ENCODE measurements at places on chromosomes 6 and 20. TPM values are rescaled to one million over a fixed set of nuclear protein-coding genes. Genes with fewer than 3 reads are reported as not detected.

The KDM1B gene
- total RNA-seq = 19.0 TPM

DNA sequence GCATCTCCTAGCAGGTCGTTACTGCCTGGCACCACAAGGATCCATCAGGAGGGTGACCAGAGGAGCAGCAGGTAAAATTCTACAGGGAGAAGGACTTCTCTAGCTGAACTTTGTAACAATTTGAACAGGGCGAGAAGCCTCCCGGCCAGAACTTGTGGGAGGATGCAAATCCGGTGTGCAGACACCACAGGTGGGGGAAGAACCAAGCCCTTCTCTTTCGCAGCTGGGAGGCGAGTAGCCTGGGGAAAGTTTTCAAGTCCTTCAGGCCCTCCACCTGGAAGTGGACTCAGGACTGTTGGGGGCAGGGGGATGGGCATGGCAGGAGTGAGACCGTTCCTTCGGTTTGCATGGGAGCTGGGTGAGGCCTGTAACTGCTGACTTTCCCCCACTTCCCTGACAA is 42.7 kb upstream of the FAM210B start:
- no peak for DNase-seq
- H3K4me3 ChIP-seq = no peak overlapping the region
- no peaks in the 10 kb centered on the region for H3K27me3 ChIP-seq
- no peak overlapping the region for H3K27ac ChIP-seq
- no peaks in the 10 kb centered on the region for H3K4me1 ChIP-seq
- H3K36me3 ChIP-seq = no peaks in the 10 kb centered on the region

DNA sequence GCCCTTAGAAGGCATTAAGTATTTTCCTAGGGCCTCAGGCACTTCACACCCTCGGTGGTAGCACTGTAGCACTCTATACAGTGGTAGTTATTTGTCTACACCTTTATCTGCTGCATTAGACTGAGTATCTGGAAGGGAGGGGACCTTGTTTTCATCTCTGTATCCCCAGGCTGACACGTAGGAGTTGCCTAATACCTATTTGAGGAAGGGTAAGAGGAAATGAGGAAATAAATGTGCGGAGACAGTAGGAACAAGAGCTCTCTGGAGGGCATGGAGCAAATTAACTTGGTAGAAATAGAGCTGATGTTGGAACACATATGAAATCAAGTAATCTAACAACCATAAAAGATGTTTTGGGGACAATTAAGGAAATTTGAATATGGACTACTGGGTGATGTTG is 3.9 kb downstream of the CNPY3 start:
- no peak overlapping the region for H3K4me3 ChIP-seq
- H3K27me3 ChIP-seq = no peaks in the 10 kb centered on the region
- H3K4me1 ChIP-seq = peaks cover 10% of the 10 kb centered on the region
- H3K27ac ChIP-seq = no peak overlapping the region
- peaks cover 19% of the 10 kb centered on the region for H3K36me3 ChIP-seq

The LGSN gene
- total RNA-seq = 0.25 TPM

DNA sequence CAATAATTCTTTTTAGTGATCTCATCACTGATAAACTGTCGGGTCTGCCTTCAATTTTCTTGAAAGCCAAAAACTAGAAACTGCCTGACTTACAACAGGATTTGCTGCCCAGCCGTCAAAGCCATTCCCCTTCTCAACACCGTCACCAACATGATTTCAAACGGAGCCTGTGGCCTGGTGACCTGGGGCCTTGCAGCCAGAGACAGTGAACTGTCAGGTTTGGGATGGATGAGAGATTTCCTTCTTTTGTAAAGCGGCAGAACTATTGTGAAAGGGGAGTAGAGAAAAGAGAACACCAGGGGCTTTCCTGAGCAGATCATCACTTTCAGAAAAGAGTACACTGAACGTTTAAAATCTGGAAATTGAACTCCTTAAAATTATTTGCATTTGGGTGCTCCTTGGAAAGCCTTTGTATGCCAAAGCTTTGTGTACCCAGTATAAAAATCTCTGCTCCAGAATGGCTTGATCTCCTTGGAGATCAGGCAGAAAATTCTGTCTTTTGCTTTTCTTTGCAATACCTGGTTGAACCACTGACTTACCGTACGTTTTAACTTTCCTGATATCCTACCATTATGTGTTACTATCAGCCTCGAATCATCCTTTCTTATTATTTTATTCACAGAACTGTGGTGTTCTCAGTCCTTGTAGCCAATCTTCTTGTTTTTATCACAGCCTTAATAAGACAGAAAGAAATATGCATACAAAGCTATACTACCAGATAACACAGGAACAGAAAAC is 125.2 kb downstream of the PACRG start:
- H3K27ac ChIP-seq = no peak overlapping the region
- no peaks in the 10 kb centered on the region for H3K36me3 ChIP-seq
- peaks cover 5% of the 10 kb centered on the region for H3K4me1 ChIP-seq
- H3K27me3 ChIP-seq = no peaks in the 10 kb centered on the region
- no peak overlapping the region for H3K4me3 ChIP-seq
- no peak for DNase-seq

The EBF4 gene
- total RNA-seq = 4.1 TPM

DNA sequence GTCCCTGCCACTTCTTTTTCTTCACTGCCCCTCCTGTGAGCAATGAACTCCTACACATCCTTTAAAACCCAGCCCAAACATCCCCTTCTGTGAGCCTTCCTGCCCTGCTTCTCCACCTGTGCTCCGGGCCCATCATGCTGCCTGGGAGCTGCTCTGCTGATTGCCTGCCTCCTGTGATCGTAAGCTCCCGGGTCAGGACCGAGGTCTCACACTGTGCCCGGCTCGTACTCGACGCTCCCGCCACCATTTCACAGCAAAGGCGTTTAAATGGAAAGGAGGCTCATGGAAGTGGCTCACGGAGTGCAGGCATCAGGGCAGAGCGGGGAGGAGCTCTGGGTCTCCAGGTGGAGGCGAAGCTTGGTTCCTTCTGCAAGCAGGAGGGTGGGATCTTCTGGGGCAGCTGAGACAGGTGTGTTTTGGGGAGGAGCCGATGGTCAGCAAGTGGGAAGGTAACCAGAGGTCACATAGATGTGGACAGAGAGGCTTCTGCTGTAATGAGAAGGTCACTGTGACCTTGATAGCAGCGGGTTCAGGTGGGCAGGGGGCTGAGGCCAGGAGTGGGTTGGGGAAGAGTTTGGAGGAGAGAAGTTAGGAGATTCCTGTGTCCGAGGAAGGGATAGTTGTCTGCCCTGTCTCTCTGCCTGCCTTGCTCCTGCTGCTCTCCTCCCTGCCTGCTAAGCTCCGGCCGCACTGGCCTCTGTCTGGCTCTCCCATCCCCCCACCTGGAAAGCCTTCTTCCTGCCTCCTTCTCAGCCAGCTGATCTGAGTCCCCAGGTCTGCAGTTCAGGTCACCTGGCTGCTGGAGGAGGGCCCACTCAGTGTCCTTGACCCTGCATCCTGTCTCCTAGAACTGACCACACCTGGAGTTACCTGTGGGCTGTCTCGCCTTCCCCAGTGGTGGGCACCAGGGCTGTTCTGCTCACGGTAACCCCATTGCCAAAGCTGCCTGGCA is 52.7 kb upstream of the FRMD1 start:
- H3K4me1 ChIP-seq = peaks cover 17% of the 10 kb centered on the region
- no peak overlapping the region for H3K4me3 ChIP-seq
- no peaks in the 10 kb centered on the region for H3K36me3 ChIP-seq

DNA sequence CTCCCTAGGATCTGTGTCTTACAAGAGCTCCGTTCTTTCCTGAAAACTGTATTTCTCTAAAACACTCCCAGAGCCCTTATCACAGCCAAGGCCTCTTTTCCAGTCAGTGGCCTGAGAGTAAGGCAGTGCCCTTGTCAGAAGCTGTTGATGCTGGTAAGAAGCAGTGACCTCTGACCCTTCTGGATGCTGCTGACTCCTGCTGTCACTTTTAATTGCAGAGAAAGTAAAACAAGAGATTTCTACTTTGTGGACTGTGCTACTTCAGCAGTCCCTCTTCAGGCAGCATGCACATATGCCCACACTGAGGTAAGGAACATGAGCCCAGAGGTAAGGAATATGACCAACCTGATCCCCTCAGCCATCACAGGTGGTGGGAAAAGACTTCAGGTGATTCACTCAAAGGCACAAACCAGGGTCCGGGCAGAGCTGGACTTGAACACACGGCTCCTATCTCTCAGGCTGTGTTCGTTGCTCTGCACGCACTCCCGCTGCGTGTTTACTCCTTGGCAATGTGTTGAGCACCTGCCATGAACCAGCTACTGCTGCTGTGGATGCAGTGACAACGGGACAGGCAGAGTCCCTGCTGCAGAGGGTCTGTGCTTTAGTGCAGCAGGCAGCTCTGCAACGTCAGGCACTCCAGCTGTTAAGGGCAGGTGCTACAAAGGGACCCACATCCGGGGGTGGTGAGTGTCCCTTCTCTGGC is 201.9 kb upstream of the CST7 start:
- H3K27ac ChIP-seq = no peak overlapping the region
- H3K4me1 ChIP-seq = no peaks in the 10 kb centered on the region
- no peak overlapping the region for H3K4me3 ChIP-seq

The TREM2 gene
- not detected for total RNA-seq

DNA sequence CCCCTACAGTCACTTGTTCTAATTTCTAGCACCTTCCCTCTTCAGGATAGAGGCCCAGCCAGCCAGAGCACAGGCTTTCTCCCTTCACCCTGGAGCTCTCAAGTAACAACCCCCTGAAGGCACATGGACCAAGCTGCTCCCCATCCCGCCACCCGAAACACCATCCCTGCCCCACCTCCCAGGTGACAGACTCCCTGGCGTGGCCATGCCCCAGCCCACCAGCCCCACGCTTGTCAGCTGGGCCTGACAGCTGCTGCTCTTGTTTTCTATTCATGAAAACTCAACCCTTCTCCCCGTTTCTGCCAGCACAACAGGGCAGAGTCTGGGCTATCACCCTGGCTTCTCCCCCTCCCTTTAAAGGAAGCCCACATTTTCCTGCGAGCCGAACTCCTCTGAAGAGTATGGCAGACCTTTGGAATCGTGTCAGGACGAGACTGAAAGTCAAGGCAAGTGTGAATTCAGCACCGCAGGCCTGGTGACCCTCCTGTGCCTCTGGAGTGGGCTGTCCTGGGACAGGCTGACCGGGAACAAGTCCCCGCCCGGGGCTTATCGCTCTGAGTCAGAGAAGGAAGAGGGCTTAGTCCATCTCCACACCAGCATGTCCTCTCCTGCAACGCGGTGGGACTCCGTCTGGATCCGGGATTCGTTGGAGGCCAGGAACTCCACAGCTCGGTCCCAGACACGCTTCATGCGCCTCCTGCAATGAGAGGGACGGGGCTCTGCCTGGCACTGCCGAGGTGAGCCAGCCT is 16.7 kb downstream of the LEMD2 start:
- DNase-seq = no peak
- no peaks in the 10 kb centered on the region for H3K27me3 ChIP-seq
- H3K4me3 ChIP-seq = no peak overlapping the region
- peaks cover 25% of the 10 kb centered on the region for H3K36me3 ChIP-seq

GRCh38 chr20:25685276-25686080 is 11.2 kb downstream of the ZNF337 start:
- no peak for DNase-seq
- no peak overlapping the region for H3K4me3 ChIP-seq
- H3K36me3 ChIP-seq = peaks cover 6% of the 10 kb centered on the region
- no peak overlapping the region for H3K27ac ChIP-seq
- no peaks in the 10 kb centered on the region for H3K4me1 ChIP-seq
- H3K27me3 ChIP-seq = no peaks in the 10 kb centered on the region

DNA sequence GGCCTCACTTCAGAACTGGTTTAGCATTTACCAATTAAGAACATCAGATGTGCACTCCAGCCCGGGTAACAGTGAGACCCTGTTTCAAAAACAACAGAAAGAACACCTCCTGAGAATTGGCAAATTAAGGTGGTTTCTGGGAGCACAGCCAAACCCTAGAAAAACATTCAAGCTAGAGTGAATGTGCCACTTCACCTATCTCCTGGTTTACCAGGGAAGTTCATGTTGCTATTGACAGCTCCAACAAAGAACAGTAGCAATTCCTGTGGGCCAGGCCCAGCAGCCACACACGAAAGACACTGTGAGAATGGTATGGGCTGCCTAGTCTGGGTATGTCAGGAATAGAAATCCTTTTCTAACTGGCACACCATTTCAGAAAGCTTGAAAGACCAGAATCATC is 4.9 kb downstream of the POLR1C start:
- H3K4me1 ChIP-seq = peaks cover 8% of the 10 kb centered on the region
- peaks cover 67% of the 10 kb centered on the region for H3K36me3 ChIP-seq
- H3K27ac ChIP-seq = no peak overlapping the region
- no peak for DNase-seq
- no peaks in the 10 kb centered on the region for H3K27me3 ChIP-seq

The ULBP2 gene
- total RNA-seq = 7.3 TPM

DNA sequence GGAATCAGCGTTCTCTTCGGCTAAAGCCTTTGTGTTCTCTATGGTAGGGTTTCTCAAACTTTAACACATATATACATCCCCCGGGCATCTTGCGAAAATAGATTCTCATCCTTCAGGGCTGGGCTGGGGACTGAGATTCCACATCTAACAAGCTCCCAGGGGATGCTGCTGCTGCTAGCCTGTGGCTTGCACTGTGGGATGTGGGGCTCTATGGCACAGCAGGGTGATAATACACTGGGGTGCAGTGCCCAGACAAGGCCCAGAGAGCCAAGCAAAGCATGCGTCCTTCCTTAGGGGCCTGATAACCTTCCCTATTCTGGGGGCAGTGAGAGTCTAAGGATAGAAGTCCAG is 102.0 kb downstream of the LAMP5 start:
- H3K4me1 ChIP-seq = no peaks in the 10 kb centered on the region
- H3K36me3 ChIP-seq = no peaks in the 10 kb centered on the region
- peaks cover 10% of the 10 kb centered on the region for H3K27me3 ChIP-seq
- no peak for DNase-seq
- no peak overlapping the region for H3K4me3 ChIP-seq
- no peak overlapping the region for H3K27ac ChIP-seq

The DEFB121 gene
- total RNA-seq = not detected

- no peaks in the 10 kb centered on the region for H3K36me3 ChIP-seq
- H3K4me1 ChIP-seq = peaks cover 14% of the 10 kb centered on the region
- no peak for DNase-seq
- peaks cover 20% of the 10 kb centered on the region for H3K27me3 ChIP-seq
- H3K27ac ChIP-seq = no peak overlapping the region
- H3K4me3 ChIP-seq = no peak overlapping the region
Measured at GRCh38 chr6:90297867-90298381, 1.3 kb upstream of the BACH2 start.

The KHDRBS2 gene
- not detected for total RNA-seq

DNA sequence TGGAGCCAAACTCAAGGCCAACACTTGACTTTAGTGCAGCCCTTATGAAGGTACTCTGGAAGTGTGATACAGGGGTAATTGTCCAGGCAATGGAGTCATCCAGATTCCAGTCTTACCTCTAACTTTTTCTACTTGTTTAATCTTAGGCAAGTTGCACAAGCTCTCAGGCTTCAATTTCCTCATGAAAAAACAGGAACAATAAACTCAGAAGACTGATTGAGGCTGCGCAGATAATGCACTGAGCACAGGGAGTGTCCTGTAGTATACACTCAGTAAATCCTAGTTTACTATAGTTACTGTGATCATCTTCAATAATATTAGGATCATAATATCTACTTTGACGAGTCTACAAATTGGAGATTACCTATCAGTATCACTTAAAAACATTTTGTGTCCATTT is 127.5 kb upstream of the SMLR1 start:
- H3K4me1 ChIP-seq = peaks cover 7% of the 10 kb centered on the region
- H3K27ac ChIP-seq = no peak overlapping the region
- no peaks in the 10 kb centered on the region for H3K36me3 ChIP-seq
